Smooth muscle cell of the umbilical artery (primary cell): ENCODE measurements at places on chromosomes 3 and 15. TPM values are rescaled to one million over a fixed set of nuclear protein-coding genes. Genes with fewer than 3 reads are reported as not detected.

Gene NOX5
- 0.30 and 0.65 TPM in 2 replicates for total RNA-seq

Gene EPHB3
- total RNA-seq: 1.7 and 3.9 TPM in 2 replicates

Gene EPHB1
- 1.8 and 8.9 TPM in 2 replicates for total RNA-seq

Gene DLEC1
- total RNA-seq: under 0.01 and 0.09 TPM in 2 replicates

Gene ALCAM
- 134 and 242 TPM in 2 replicates for total RNA-seq

Gene ZNF501
- total RNA-seq: 5.6 and 7.6 TPM in 2 replicates

Gene CCDC13
- 0.14 and 0.59 TPM in 2 replicates for total RNA-seq

Gene SLC28A2
- not detected in 2 replicates for total RNA-seq
